ENCODE measurements at places on chromosomes 3 and 15. TPM values are rescaled to one million over a fixed set of nuclear protein-coding genes. Genes with fewer than 3 reads are reported as not detected.

The DOCK3 gene
- total RNA-seq = 0.66 TPM

The CCRL2 gene
- total RNA-seq = 3.8 TPM

The STARD5 gene
- 3.2 TPM for total RNA-seq

The SLC38A3 gene
- total RNA-seq = not detected

The ROPN1B gene
- 3.3 TPM for total RNA-seq

The CSPG4 gene
- 6.3 TPM for total RNA-seq

The FOXB1 gene
- not detected for total RNA-seq

The CFAP20DC gene
- 2.4 TPM for total RNA-seq

The SNX1 gene
- 125 TPM for total RNA-seq

The LMOD3 gene
- not detected for total RNA-seq

The NR2E3 gene
- total RNA-seq = 2.9 TPM

The GHRL gene
- total RNA-seq = 1.0 TPM

The ABI3BP gene
- total RNA-seq = 170 TPM

The SUCNR1 gene
- 0.33 TPM for total RNA-seq

The PTH1R gene
- total RNA-seq = 4.7 TPM

The EXD1 gene
- total RNA-seq = not detected

The IGSF10 gene
- total RNA-seq = 15.5 TPM

The SLC7A14 gene
- total RNA-seq = not detected

The TMEM212 gene
- total RNA-seq = not detected

The ATP10A gene
- 6.4 TPM for total RNA-seq

The SCN11A gene
- total RNA-seq = 0.48 TPM

The CKMT1A gene
- not detected for total RNA-seq

The SCAMP5 gene
- 4.5 TPM for total RNA-seq

The AQP9 gene
- 6.9 TPM for total RNA-seq

The LCMT2 gene
- 9.5 TPM for total RNA-seq

The GOLGA6L10 gene
- total RNA-seq = 2.6 TPM

The DPPA2 gene
- total RNA-seq = not detected

The ATP2B2 gene
- total RNA-seq = 0.15 TPM

The CD276 gene
- total RNA-seq = 20.9 TPM

The HDAC11 gene
- 14.2 TPM for total RNA-seq

The ZXDC gene
- 37.6 TPM for total RNA-seq

The RPN1 gene
- 237 TPM for total RNA-seq

The IMP3 gene
- 144 TPM for total RNA-seq

The MYO5C gene
- total RNA-seq = 71.3 TPM

The FGF7 gene
- total RNA-seq = 42.9 TPM

The USP13 gene
- total RNA-seq = 11.8 TPM

The KCNAB1 gene
- total RNA-seq = 5.4 TPM

The GALNT15 gene
- total RNA-seq = 492 TPM

The GRK7 gene
- 0.33 TPM for total RNA-seq

The UROC1 gene
- not detected for total RNA-seq

The PLAAT1 gene
- 1.5 TPM for total RNA-seq

The GPR27 gene
- total RNA-seq = 4.0 TPM

The PP2D1 gene
- not detected for total RNA-seq

The FBXO40 gene
- total RNA-seq = not detected

The ANAPC13 gene
- 66.1 TPM for total RNA-seq

The TMC3 gene
- not detected for total RNA-seq

The GOLGA6L4 gene
- total RNA-seq = 5.2 TPM

The C2CD4A gene
- 0.66 TPM for total RNA-seq

The PRTG gene
- 5.2 TPM for total RNA-seq

The FGD5 gene
- total RNA-seq = 18.7 TPM

The SRGAP3 gene
- 19.0 TPM for total RNA-seq

The LRRC15 gene
- 0.48 TPM for total RNA-seq

The FSD2 gene
- total RNA-seq = 1.6 TPM

The TUSC7 gene
- total RNA-seq = not detected

The SEMA3B gene
- 11.1 TPM for total RNA-seq

The MRPS25 gene
- total RNA-seq = 36.4 TPM

The TMEM158 gene
- total RNA-seq = 1.0 TPM

The RLBP1 gene
- total RNA-seq = not detected

Data from breast epithelium (tissue), 4 donors.